Stimulated activated CD4-positive, alpha-beta T cell treated with anti-CD3 and anti-CD28 coated beads, Interleukin-4, amount 100 ng/mL, for 1 hour (primary cell): ENCODE measurements at places on chromosomes 2 and 18.

DNA sequence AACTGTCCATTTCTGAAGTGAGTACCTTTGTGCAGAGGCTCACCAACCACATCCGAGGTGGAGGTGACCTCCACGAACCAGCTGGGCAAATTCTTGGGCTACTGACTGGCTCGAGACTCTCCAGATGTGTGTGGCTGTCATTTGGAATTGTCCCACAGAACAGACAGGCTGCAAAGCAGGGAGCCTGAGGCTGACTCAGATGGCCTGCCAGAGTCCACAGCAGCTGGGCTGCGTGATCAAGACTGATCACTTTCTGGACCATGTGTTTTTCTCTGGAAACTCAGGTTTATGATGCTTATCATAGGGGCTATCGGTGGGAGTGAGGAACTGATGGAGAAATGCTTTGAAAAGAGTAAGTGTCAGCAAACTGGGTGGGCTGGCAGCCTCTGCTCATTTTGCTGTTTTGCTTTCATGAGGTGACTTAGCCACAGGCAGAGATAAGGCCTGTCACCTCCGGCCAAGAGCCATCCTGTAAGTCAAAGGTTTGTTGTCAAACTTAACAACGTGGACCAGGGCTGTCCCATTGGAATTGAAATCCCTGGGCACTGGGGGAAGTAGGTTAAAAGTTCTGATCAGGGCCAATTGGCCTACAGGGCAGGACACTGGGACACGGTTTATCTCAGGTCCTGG, 120.4 kb downstream of the LIPG start:
- DNase-seq, result no peak

GRCh38 chr2:226256237-226256636, 543.4 kb downstream of the IRS1 start:
- DNase-seq, result no peak

DNA sequence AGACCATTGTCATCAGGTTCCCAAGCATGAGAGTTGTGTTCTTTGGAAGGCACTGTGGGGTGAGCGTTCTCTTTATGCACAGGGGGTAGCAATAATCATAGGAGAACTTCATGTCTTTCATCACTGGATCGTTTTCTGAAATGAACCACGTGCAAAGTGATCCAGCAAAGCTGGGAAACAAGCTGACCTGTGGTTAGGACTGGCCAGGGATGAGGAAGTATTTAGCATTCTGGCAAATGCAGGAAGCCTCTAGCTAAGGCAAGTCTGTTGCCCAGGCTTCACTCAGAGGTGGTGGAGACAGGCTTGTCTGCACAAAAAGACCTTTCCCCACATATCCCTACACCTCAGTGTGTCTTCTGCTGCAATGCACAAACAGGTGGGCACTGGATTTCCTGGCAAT, 58.6 kb downstream of the MMADHC start:
- no peak for DNase-seq

GRCh38 chr2:138036522-138036921, 72.2 kb downstream of the HNMT start:
- no peak for DNase-seq

GRCh38 chr2:218259099-218259961, 1.5 kb upstream of the GPBAR1 start:
- DNase-seq, result no peak

- DNase-seq, result no peak
These were observed 8.4 kb downstream of the POU3F3 start for GRCh38 chr2:104862058-104862941.

GRCh38 chr2:179812501-179812900, 48.9 kb downstream of the ZNF385B start:
- no peak for DNase-seq

DNA sequence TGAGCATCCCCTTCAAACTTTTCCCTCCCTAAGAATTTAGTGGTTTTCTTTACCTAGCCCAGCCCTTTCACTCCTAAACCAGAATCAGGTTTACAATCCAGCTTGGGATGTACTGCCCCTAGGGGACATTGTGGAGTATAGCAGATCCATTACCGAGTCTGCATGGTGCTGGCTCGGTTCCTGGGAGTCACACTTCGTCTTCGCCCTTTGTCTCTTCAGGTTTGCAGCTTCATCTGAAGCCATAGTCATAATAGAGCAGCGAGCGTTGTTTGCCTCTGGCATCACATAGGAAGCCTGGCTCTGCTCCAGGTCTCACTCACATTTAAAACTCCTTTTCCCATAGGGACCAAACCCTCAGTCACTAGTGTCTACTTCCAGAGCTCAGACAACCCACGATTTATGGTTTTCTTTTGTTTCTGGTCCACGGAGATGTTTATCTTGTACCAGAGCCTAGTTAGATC, 16.8 kb upstream of the LYPD6 start:
- no peak for DNase-seq

DNA sequence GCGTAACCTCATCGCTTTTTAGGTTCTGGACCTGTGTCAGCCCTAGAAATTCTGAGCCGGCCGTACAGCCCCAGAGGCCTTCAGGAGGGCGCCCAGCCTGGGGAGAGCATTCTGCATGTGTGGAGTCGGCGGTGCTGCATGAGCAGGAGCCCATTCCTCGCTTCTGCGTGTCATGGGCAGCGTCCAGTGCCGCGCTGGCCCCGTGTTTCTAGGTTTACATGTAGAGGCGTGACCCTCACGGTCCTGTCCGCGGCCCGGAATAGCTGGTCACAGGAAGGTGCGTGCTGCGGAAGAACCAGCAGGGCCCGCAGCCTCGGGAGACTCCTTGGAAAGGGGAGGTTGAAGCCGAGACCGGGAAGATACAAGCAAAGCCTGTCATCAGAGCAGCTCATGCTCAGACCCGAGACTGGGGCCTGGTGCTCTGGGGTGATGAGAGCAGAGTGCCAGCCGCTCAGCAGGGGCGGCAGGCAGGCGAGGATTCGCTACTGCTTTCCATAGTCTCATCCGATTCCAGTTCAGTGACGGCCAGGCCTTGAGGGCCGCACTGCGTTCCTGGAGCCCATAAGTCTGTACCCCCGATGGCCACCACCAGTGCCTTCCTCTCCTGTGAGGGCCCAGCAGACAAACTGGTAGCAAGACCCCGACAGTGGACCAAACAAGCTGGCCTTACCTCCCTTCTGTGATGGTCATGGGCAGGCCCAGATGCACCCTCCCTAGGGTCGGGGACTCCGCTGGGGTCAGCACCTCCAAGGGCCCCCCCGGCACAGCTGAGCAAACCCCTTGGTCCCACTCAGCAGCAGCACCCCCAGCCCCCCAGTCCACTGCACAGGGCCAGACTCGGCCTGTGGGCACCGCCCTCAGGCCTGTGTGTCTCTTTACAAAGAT, 15.6 kb upstream of the NFATC1 start:
- no peak for DNase-seq

GRCh38 chr18:35634323-35634722, 52.8 kb downstream of the GALNT1 start:
- DNase-seq, result no peak

GRCh38 chr2:27038012-27038411, 5.2 kb downstream of the TMEM214 start:
- DNase-seq, result no peak

- no peak for DNase-seq
These were observed 236.0 kb downstream of the CYRIA start for GRCh38 chr2:16429431-16430145.

GRCh38 chr2:232835687-232836208, 34.3 kb upstream of the SNORC start:
- no peak for DNase-seq

DNA sequence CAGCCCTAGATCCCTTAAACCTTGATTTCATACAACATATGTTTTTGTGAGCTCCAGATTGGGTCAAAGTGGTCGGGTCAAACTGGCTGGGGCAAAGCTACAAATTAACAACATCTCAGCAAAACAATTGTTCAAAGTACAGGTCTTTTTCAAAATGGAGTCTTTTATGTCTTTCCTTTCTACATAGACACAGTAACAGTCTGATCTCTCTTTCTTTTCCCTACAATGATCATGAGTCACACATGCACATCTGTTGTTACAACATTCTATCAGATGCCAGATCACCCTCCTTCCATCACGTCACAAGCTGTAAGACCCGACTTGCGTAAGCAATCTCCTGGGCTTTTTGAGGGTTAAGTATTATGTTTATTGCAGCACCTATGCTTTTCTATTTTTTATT, 55.1 kb downstream of the RHOB start:
- no peak for DNase-seq

DNA sequence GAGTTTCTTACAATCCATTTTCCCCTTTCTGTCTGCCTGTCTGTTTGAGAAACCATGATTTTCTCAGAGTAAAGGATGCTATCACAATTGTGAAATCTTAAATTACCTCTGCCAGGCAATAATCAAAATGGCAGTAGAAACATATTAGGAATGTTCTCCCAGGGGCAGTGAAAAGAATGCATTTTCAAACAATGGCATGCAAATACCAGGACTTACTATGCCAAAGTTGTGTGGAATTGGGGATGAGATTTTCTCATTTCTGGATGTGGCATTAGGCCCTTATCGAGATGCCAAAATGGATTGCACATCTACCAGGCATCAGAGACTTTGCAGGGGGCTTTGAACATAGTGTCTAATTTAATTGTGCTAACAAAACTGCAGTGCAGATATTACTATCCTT, 821.4 kb downstream of the RNF144A start:
- no peak for DNase-seq

DNA sequence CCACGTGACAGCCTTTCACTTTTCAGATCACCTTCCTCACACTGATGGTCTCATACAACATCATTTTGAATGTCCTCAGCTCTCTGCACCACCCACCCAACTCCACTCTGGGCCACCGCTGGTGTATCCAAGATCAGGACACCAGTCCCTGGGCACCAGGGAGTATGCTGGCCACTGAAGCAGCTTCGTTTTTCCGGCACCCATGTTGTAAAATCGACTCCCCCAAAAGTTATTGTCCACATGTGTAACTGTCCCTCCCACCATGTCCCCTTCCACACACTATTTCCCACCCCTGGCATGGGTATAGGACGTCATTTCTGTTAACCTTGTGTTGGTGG, 96.4 kb downstream of the TGOLN2 start:
- no peak for DNase-seq

DNA sequence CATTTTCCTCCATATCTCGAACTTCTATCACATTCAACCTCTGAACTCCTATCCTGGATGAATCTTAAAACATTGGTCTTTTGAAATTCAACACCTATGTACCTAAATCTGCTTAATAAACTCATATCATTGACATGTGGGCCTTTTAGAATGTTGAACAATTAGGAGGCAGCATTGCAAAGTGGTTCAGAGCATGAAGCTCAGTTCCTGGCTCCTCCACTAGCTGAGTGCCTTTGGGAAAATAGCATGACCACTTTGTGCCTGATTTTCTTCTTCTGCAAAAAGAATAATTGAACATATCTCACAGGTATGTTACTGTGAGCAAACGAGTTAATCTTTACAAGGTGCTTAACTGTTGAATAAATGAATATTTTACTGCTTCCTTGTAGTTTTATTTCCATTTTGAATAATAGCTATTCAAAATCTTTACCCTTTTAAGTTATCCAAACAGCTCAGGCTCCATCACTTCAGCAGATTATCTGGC, 14.3 kb upstream of the ITPRID2 start:
- no peak for DNase-seq

- DNase-seq, result no peak
These were observed 779.8 kb downstream of the RNF144A start for GRCh38 chr2:7697052-7697451.

DNA sequence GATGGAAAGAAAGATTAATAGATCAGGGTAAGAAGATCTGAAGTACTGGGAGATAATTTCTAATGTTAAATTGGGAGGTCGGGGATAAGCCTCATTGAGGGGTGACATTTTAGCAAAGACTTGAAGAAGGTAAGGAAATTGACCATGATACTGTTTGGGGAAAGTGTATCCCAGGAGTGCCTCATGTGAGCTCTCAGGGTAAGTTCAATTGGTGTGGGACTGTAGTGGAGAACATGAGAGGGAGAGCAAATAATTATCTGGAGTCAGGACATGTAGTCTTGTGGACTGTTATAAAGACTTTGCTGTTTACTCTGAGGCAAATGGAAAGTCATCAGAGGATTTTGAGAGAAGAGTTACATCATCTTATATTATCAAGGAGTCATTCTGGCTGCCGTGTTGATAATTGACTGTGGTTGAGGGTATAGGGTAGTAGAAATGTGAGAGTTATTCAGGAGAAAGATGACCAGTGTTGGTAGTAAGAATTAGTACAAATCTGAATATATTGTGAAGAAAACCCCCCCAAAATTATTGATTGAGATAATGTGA, 624.4 kb downstream of the ADCYAP1 start:
- DNase-seq, result no peak

GRCh38 chr2:219447242-219448098, 12.8 kb downstream of the SPEG start:
- DNase-seq, result no peak

GRCh38 chr2:137228566-137228965, 463.2 kb downstream of the THSD7B start:
- no peak for DNase-seq

DNA sequence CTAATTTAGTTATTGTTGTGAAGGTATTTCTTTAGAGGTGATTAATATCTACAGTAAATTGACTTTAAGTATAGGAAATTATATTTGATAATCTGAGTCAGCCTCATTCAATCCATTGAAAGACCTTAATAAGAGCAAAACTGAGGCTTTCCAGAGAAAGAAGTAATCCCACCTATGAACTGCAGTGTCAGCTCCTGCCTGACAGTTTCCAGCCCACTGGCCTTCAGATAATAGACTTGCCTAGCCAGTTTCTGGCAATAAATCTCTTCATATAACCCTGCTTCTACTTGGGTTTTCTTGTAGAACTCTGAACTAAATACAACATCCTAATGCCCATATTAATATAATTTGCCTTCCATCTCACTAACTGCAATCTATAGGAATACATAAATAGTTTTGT, 437.9 kb upstream of the UBE2E3 start:
- no peak for DNase-seq

DNA sequence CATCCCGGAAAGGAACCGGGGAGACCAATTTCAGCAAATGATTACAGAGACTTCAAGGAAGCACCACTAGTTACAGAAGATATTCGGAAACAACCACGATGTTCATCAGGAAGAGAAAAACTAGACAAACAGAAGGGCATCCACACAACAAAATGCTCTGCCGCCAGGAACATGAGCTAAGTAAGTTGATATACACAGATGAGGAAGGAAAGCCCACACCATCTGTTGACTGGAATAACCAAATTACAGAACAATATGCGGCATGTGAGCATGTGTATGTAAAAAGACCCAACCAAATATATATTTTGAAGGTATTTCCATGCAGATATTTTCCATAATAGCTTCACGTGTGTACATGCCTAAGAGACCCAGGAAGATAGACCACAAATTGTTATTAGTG, 47.0 kb downstream of the ACKR3 start:
- DNase-seq, result no peak
